WTC11 (cell line): ENCODE measurements at places on chromosomes 11 and 22.

DNA sequence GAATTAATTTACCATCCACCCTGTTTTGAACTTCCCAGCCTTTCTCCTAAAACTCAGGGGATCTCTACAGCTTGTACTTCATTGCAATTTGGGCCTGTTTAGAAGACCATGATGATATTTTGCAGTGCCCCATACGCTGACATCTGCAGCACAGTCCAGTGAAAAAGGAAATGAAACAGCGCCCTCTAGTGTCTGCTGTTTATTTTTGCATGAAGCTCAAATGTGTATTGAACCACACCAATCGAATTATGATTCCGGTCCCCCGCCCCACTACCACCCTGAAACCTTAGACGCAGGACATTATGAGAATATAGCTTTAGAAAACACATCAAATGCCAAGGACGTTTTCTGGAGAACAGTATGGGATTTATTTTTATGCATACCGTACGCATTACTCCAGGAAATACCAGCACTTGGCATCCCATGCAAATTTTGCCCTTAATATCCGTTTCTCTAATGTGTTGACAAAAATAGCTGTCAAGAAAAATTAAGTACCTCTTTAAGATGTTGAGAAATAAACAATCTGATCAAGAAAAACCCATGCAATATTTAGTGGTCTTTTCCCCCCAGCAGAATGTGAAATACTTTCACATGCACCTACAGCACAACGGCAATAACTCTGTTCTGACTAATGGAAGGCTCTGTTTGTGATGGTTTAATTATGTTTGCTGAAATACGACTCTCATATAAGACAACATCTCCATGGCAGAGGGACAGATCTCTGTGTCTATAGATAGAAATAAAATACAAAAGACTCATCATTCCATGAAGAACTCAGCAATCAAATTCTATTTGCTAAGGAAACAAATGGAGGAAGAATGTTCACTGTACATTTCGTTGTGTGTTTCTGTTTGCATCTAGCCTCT, 93.9 kb downstream of the TECTA start:
- H3K4me3 ChIP-seq, result no peak overlapping the region
- DNase-seq, result peak; percentile 49
- H3K4me1 ChIP-seq, result peaks cover 48% of the 10 kb centered on the region
- H3K27me3 ChIP-seq, result no peaks in the 10 kb centered on the region
- no peaks in the 10 kb centered on the region for H3K36me3 ChIP-seq

DNA sequence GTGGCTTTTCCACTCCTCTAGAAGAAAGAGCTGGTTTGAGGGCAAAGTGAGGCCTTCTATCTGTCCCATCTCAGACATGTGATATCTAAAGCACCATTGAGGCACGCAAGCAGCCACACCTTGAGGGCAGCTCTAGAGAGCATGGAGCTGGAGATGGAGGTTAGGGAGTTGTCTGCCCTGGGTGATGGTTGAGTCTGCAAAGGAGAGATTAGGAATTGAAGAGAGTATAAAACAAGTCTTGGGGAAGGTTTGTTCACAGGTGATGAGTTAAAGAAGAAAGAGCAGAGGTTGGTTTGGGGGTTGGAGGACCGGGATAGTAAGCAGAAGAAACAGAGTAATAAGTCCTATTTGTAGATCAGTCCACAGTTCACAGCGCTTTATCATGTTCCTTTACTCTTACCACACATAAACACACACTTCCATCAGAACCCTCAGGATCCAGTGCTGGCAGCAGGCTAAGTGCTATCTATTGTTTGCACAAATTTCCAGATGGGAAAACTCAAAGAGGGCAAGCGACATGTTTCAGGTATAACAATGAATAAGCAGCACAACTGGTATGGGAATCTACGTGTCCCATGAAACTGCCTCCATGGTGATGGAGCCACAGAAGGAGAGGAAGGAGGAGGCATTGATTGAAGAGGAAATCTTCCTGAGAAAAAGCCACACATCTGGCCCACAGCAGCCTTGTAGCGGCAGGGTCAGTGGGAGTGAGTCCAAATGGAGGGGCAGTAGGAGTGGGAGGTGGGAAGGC, 65.8 kb downstream of the RASSF10 start:
- H3K27me3 ChIP-seq, result peaks cover 12% of the 10 kb centered on the region
- no peak overlapping the region for H3K27ac ChIP-seq
- no peaks in the 10 kb centered on the region for H3K36me3 ChIP-seq
- no peak for DNase-seq

DNA sequence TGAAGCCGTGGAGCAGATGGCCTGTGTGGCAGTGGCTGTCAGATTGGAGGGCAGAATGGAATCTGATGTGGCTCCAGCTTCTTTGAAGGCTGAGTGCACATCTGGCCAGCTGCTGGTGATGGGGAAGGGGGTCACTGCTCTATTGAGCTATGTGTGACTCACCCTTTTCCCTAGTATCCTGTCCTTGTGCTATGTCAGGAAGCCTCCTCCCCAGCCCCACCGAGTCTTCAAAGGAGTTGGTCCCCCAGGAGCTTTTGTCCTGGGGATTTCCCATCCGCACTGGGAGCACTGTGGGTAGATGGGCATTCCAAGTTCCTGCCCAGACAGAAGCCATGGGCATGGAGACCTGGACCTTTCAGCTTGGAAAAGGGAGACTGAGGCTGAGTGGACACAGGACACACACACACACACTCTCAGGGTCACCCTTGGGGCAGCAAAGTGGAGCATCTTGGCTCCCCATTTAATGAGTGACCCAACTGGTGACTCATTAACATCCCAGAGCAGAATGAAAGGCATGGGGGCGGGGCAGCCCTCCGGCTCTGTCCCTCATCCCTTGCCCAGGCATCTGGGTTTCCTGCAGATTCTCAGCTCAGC, 3.3 kb downstream of the SERPINH1 start:
- peak; percentile 48 for DNase-seq
- peak overlapping the region; percentile 96 for H3K4me3 ChIP-seq
- H3K36me3 ChIP-seq, result peaks cover 41% of the 10 kb centered on the region
- peak overlapping the region; percentile 91 for H3K27ac ChIP-seq

- H3K36me3 ChIP-seq, result peaks cover 30% of the 10 kb centered on the region
- no peaks in the 10 kb centered on the region; the same call in 1 of the 2 replicates for H3K27me3 ChIP-seq
- H3K4me1 ChIP-seq, result peaks cover 84% of the 10 kb centered on the region
- H3K27ac ChIP-seq, result peak overlapping the region; percentile 29
- no peak for DNase-seq
- no peak overlapping the region for H3K4me3 ChIP-seq
These were observed 45.6 kb downstream of the BCR start for GRCh38 chr22:23225724-23226496.

DNA sequence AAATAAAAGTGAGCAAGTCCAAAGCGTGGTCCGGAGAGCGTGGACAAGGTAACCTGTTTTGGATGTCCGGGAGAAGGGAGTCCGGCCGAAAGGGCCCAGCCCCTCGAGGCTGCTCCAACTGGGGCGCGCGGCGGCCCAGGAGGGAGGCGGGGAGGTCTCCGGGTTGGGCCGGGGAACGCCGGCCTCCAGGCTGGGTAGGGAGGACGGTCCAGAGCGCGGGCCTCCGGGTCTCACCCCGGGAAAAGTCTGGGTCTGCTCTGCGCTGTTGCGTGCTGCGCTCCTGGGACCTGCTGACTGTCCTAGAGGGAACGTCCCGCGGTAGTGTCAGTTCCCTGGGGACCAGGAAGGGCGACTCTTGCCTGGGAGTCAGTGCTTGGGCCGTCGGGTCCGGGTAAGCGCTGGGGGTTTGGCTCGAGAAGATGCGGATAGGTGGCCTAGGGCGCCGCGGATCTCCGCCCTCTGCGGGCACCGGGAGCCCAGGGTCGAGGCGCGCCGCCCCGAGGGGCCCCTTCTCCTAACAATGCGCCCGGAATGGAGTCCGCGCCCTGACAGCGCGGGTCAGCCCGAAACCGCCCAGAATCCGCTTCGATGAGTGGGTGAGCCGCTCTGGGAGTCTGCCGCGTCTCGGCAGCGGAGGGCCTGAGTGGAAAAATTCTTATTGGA, 988 bp upstream of the FLI1 start:
- no peak overlapping the region for H3K27ac ChIP-seq
- no peaks in the 10 kb centered on the region for H3K36me3 ChIP-seq
- H3K4me3 ChIP-seq, result peak overlapping the region; percentile 77
- peaks cover 96% of the 10 kb centered on the region for H3K27me3 ChIP-seq
- peaks cover 48% of the 10 kb centered on the region for H3K4me1 ChIP-seq

DNA sequence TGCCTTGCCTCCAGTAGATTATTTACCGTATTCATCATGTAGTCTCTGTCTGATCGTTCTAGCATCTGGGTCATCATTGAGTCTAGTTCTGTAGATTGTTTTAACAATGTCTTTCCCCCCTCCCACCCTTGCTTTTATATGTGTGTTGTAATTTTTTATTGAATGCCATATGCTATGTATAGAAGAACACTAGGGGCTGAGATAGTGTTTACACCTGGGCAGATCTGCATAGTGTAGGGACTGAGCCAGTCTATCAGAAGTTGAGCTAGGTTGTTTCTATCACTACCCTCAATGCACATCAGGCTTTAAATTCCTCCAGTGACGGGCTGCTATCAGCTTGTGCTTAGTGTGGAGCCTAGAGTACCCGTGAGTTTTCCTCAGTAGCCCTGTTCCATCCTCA, 61.6 kb downstream of the KREMEN1 start:
- H3K4me3 ChIP-seq, result no peak overlapping the region
- no peaks in the 10 kb centered on the region for H3K27me3 ChIP-seq
- H3K4me1 ChIP-seq, result peaks cover 3% of the 10 kb centered on the region; the same call in 1 of the 2 replicates

DNA sequence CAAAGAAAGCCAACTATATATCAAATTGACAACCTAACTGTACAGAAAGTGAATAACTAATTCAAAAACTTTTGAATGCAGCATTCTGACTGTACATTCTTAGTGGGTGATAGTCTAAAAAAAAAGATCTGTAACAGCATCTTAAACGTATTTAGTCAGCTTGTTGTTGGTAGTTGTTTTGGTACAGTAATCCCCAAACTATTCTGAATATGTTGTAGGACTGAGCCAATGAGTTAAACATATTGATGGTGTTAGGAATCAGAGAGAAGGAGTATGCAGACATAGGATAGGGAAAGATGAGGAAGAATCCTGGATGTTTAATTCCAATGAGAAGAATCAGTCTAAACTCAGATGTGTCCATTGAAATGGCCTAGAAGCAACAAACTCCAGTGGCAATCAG, 41.9 kb upstream of the KIRREL3 start:
- H3K4me1 ChIP-seq, result peaks cover 24% of the 10 kb centered on the region
- no peaks in the 10 kb centered on the region for H3K36me3 ChIP-seq
- H3K27ac ChIP-seq, result no peak overlapping the region
- no peak overlapping the region for H3K4me3 ChIP-seq
- no peak for DNase-seq

GRCh38 chr11:27618281-27618915, 81.9 kb downstream of the BDNF start:
- H3K4me3 ChIP-seq, result no peak overlapping the region
- H3K4me1 ChIP-seq, result peaks cover 60% of the 10 kb centered on the region
- peaks cover 2% of the 10 kb centered on the region; the same call in 1 of the 2 replicates for H3K27me3 ChIP-seq
- H3K36me3 ChIP-seq, result peaks cover 78% of the 10 kb centered on the region
- H3K27ac ChIP-seq, result no peak overlapping the region

GRCh38 chr11:79390477-79390876, 50.4 kb downstream of the TENM4 start:
- peaks cover 45% of the 10 kb centered on the region for H3K4me1 ChIP-seq
- no peak overlapping the region for H3K27ac ChIP-seq
- no peak for DNase-seq
- no peaks in the 10 kb centered on the region for H3K27me3 ChIP-seq

GRCh38 chr22:16838073-16838472, 12.9 kb upstream of the XKR3 start:
- no peaks in the 10 kb centered on the region for H3K4me1 ChIP-seq
- no peak overlapping the region for H3K27ac ChIP-seq
- H3K36me3 ChIP-seq, result peaks cover 16% of the 10 kb centered on the region

- no peak overlapping the region for H3K4me3 ChIP-seq
- H3K27ac ChIP-seq, result no peak overlapping the region
- peaks cover 27% of the 10 kb centered on the region for H3K27me3 ChIP-seq
- peaks cover 4% of the 10 kb centered on the region for H3K36me3 ChIP-seq
These were observed 44.8 kb upstream of the PTPN5 start for GRCh38 chr11:18836417-18836816.

DNA sequence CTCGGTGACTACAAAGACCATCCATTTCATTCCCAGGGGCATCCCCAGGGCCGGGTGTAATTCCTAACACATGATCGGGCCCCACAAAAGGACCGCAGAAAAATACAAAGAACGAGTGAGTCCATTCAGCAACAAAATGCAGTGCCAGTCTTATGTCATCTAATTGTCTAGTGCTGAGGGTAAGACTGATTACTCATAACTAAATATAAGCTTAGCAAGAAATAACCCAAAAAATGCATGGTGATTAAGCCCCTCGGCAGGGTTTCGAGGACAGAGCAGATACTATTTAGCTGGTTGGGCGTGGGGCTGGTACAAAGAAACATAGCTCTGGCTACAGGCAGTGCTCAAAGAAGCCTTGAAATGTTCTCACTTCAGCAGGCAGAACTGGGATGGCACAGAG, 1078.9 kb downstream of the OPCML start:
- H3K27me3 ChIP-seq, result no peaks in the 10 kb centered on the region
- no peak overlapping the region for H3K4me3 ChIP-seq
- no peaks in the 10 kb centered on the region for H3K36me3 ChIP-seq
- H3K27ac ChIP-seq, result no peak overlapping the region

DNA sequence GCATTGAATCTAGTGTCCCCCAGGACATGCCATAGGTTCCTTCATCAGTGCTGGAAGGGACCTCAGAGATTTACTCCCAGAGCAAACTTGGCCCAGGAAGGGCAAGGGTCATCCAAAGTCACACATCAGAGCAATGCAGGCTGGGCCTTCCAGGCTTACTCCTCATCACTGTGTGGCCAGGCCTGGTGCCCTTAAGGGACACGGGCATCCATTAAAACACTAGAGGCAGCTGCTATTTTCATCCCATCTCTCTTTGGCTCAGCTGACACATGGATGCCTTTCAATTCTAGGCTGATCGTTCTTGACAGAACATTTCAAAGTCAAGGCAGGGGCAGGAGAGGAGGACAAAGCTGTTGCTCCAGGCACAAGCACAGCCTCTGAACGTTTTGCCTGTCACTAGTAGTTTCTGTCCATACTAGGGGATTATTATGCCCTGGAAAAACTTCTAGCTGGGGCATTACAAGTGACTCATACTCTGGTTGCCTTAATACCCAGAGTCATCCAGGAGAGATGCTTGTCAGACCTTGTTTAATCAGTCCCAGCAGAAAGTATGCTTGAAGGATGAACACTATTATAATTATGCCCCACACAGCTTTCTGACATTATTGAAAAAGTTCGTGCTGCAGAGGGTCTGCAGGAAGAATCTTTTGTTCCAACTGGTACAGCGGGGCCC, 240.3 kb downstream of the TENM4 start:
- no peak overlapping the region for H3K27ac ChIP-seq
- no peaks in the 10 kb centered on the region for H3K27me3 ChIP-seq
- H3K36me3 ChIP-seq, result no peaks in the 10 kb centered on the region
- no peaks in the 10 kb centered on the region for H3K4me1 ChIP-seq
- no peak overlapping the region for H3K4me3 ChIP-seq

DNA sequence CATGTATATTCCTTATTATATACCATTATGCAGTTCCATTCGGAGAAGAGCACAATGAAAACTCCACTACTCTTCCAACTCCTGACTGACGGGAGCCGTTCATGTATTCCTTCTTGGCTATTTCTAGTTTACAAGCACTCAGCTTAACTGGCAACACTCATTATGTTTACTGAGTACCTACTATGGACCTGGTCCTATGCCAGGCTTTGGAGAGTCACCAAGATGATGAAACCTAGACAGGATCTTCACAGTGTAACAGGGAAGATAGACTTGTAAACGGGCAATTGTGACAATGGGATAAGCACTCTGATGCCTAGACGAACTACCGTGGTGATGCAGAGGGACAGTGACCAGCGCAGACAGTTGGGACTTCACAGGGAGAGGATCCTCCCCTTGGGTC, 22.3 kb upstream of the ST3GAL4 start:
- H3K4me1 ChIP-seq, result peaks cover 17% of the 10 kb centered on the region
- H3K36me3 ChIP-seq, result peaks cover 20% of the 10 kb centered on the region
- H3K4me3 ChIP-seq, result no peak overlapping the region
- DNase-seq, result no peak
- peak overlapping the region; percentile 52 for H3K27ac ChIP-seq

GRCh38 chr22:22756109-22756508, 111.7 kb downstream of the GGTLC2 start:
- no peak overlapping the region for H3K27ac ChIP-seq
